Daoy (cell line): ENCODE measurements at places on chromosomes 16 and 17. TPM values are rescaled to one million over a fixed set of nuclear protein-coding genes. Genes with fewer than 3 reads are reported as not detected.

NUPR1 gene
- total RNA-seq = 1.5 and 19.5 TPM in 2 replicates

MFAP4 gene
- total RNA-seq = 0.24 and 0.69 TPM in 2 replicates

TPSAB1 gene
- not detected in 2 replicates for total RNA-seq

- DNase-seq = no peak
These were observed 6.3 kb downstream of the ALDH3A2 start for GRCh38 chr17:19654896-19655295.

- no peak for DNase-seq
These were observed 39.0 kb downstream of the HLF start for GRCh38 chr17:55303701-55304145.
